ENCODE measurements at places on chromosomes 6 and 20.

DNA sequence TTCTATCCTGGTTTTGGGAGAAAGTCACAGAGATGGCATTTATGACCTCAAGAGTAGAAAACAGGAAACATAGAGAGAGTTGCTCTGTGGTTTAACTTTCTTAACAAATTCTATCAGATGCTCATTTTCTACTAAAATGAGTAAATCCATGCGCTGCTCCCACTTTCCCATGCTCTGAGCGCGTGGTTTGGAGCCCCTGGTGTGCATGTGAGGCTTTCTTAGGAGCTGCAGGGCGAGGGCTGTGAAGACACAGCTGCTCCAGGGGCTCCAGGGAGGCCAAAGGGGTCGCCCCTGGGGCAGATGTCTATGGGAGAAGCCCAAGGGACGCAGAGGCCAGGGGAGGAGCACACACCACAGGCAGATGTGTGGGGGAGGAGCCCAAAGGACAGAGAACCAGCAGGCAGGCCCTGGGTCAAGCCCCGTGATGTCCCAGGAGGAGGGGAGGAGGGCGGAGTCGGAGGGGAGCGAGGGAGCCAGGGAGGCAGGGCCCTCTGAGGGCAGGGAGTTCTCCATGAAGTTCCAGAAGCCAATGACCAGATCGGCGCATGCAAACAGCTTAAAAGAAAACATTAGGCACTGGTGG lies 122.9 kb downstream of the IRF4 start:
- H3K36me3 ChIP-seq = no peaks in the 10 kb centered on the region
- no peaks in the 10 kb centered on the region for H3K27me3 ChIP-seq

- no peak overlapping the region for H3K4me3 ChIP-seq
- H3K4me1 ChIP-seq = no peaks in the 10 kb centered on the region
- H3K27me3 ChIP-seq = no peaks in the 10 kb centered on the region
These were observed 60.2 kb upstream of the STX16 start for GRCh38 chr20:58590679-58591473.

GRCh38 chr6:110828396-110828795 lies 13.1 kb upstream of the CDK19 start:
- no peak for DNase-seq

GRCh38 chr20:46099491-46100287 lies 9.9 kb upstream of the NCOA5 start:
- no peaks in the 10 kb centered on the region for H3K36me3 ChIP-seq
- no peaks in the 10 kb centered on the region for H3K4me1 ChIP-seq
- DNase-seq = no peak
- H3K27me3 ChIP-seq = peaks cover 41% of the 10 kb centered on the region
- no peak overlapping the region for H3K4me3 ChIP-seq
- H3K27ac ChIP-seq = no peak overlapping the region

- H3K27me3 ChIP-seq = peaks cover 23% of the 10 kb centered on the region
- H3K36me3 ChIP-seq = no peaks in the 10 kb centered on the region
- no peak for DNase-seq
- H3K4me3 ChIP-seq = no peak overlapping the region
- H3K27ac ChIP-seq = no peak overlapping the region
These were observed 82.1 kb downstream of the BFSP1 start for GRCh38 chr20:17449031-17449430.

DNA sequence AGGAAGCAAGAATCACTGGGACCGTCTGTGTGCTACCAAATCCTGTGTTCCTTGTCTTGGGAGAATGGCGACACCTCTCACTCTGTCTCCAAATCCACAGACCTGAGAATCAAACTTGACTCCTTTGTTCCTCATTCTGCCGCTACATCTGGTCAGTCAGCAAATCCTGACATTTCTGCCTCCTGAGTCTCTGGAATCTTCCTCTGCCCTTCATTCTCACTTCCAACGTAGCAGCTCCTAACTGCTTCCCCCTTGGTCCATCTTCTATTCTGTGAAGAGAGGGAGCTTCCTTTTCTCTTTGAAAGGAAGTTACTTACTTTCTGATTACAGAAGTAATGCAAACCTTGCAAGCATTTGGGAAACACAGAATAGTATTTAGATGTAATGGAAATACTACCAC lies 37.7 kb downstream of the SYTL3 start:
- no peaks in the 10 kb centered on the region for H3K4me1 ChIP-seq
- no peaks in the 10 kb centered on the region for H3K27me3 ChIP-seq
- no peak overlapping the region for H3K4me3 ChIP-seq
- DNase-seq = no peak

GRCh38 chr6:81693266-81693665 lies 59.2 kb downstream of the TENT5A start:
- H3K4me1 ChIP-seq = peaks cover 16% of the 10 kb centered on the region
- H3K4me3 ChIP-seq = no peak overlapping the region
- DNase-seq = no peak
- no peaks in the 10 kb centered on the region for H3K27me3 ChIP-seq
- H3K36me3 ChIP-seq = no peaks in the 10 kb centered on the region

DNA sequence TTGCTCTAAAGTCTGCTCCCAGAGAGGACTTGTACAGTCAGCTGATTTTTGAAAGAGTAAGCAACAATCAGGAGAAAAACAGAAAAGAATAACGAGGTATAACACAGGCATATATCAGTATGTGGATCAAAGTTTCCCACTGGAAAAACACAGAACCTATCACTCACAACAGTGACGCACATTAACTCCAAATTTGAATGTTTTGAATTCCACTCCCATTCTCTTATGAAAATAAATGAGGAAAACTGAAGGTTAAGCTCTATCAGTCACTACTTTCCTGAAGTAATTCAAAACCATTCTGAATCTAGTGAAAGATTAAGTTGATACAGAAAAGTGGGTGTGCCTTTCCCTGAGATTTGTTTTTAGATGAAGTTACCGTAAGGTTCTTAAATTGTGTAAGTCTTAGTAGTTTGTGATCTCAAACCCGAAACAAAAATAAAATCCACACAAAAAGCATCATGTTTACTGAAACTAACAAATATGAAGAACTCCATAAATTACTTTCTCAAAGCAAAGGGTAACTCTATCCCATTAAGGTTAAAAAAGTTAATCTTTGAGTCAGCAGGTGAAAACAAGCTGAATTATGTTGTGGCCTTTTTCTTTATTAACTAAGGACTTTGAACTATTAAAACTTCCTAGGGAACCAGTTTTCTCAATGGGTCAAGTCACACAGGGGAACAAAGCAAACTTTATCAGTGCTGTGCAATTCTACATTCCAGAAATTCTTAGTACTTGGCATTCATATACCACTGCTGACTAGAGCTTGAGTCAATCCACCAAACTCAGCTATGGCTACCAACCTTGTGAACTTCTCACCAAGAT lies 115.7 kb downstream of the OGFRL1 start:
- H3K4me1 ChIP-seq = peaks cover 29% of the 10 kb centered on the region
- H3K36me3 ChIP-seq = no peaks in the 10 kb centered on the region
- peak overlapping the region; percentile 29 for H3K27ac ChIP-seq
- no peak overlapping the region for H3K4me3 ChIP-seq
- no peak for DNase-seq

GRCh38 chr6:3202999-3203696 lies 24.3 kb downstream of the TUBB2B start:
- no peak overlapping the region for H3K4me3 ChIP-seq
- H3K36me3 ChIP-seq = no peaks in the 10 kb centered on the region
- no peaks in the 10 kb centered on the region for H3K27me3 ChIP-seq
- no peak overlapping the region for H3K27ac ChIP-seq

All from tibial artery (tissue), 4 donors.